ENCODE measurements at places on chromosomes 4 and X.

- peak; percentile 19 for DNase-seq
These were observed 65.0 kb downstream of the INPP4B start for GRCh38 chr4:142781114-142781513.

GRCh38 chr4:33714971-33715370 is 2529.3 kb downstream of the ARAP2 start:
- DNase-seq = no peak

DNA sequence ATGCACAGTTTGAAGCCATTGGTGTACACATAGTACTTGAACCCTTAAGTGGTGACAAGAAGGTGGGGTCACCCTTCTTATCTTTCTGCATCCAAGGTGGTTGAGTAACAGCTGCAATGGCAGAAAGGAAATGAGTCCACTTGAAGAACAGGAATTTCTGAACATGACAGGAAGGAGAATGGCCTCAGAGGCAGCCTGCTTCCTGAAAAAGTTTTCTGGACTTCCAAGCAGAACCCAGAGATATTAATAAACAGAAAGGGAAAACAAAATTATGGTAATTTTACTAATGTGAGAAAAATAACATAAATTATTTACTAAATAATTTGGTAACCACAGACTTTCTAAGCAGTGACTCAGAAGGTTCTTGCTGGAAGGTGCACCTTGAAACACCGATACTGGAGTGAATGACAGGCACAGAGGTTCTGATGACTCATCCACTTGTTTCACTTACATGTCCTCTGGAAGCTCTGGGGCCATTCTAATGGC is 119.9 kb upstream of the HS3ST1 start:
- peak; percentile 95 for DNase-seq

DNA sequence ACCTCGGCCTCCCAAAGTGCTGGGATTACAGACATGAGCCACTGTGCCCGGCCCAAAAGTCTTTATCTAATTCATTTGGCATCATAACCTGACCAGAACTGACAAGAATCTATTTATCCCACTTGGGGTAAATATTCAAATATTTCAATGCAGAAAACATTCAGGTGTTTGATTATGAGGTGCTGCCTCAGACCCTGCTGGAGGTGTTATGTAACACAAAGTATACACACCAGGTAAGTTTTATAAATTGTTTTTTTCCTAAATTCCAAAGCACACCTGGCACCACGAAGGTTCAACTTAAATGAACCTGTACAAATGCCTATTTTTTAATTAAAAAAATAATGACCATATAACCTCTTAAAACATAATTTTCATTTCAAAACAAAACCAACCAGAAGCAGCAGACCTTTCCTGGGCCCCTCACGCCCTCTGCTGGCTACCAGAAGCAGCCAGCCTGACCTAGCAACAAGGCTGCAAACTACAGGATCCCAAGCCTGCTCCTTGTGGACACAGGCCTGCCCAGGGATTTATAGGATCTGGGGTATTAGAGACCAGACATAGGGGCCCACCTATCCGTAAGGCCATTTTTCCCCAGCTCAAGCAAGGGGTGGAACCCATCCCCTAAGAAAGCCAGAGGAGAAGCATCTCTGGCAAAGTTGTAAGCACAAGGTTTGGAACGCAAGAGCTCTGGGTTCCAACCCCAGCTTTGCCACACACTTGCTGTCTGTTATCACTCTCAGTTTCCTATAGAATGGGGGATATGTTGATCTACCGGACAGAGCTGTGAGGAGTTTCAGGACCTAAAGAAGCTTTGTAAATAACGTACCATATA is 11.7 kb downstream of the OTUD5 start:
- peak; percentile 6 for DNase-seq

DNA sequence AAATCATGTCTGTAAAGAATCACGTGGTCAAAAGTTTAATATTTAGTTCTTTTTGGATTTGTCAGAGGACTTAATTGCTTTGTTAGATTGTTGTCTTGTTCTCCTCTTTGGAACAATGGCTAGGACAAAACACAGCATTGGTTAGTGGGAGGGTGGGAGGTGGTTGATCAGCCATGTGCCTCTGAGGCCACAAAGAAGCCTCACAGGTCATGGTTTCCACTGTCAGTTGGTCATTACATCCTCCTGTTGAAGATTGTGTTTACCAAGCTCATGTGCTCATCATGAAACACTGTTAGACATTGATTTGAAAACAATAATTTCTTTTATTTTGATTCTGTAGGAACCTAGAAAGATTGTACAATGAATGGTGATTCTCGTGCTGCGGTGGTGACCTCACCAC is 31.9 kb downstream of the ADD1 start:
- no peak for DNase-seq

DNA sequence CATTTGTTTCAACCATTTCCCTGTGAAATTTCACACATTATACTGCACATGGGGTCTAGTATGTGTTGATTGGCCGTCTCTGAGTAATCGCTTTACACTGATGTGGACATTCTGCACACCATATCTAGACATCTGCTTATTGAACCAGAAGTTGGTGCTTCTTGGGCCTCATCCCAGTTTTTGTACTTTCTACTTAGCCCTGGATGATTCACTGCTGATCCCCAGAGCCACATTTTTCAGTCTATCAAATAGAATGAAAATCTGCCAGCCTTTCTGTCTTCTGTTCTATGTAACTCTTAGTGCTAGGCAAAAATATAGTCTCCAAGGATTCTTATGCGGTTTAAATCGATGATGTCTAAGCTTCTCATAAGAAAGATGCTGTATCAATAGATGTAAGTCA is 40.5 kb upstream of the RELL1 start:
- DNase-seq = no peak

DNA sequence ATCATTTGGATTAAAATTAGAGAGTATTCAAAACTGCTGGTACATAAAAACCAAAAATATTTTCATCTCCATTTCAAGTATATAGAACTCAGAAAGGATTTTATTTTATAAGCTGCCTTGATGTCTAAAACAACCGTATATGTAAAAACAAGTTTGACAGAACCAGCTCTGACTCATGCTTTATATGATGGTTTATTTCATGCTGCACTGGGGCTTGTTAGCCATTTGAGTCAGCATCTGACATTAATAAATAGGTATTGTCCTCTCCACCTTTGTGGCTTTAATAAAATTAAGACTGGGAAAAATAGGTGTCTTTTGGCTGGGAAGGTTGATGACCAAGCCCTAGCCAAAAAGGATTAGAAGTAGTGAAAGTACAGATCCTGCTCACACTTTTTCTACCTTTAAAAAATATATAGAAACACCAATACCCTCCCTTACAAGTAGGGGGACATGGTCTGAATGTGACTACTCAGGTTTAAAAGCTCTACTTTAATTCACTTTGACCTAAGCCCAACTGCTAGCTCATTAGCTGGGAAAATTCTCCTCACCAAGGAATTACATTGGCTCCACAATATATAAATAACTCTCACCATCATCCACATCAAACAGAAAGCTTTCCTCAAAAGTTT is 228.1 kb downstream of the ADAMTS3 start:
- DNase-seq = no peak

DNA sequence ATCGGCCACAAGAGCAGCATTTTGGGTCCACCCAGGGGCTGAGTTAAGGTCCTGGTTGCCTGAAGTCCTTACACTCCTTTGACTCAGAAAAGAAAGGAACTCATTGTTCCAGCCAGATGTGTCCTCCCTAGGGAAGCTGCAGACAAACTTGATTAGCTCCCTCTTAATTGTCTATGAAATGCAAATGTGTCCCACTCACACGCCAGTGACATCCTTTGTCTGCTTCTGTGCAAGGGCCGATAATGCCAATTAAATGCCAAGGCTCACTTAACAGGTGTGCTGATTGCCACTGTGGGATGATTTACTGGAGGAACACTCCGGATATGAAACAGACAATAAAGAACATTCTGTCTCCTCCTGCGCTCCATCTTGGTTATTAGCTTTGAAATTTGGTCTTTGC is 332.9 kb upstream of the CPEB2 start:
- no peak for DNase-seq

DNA sequence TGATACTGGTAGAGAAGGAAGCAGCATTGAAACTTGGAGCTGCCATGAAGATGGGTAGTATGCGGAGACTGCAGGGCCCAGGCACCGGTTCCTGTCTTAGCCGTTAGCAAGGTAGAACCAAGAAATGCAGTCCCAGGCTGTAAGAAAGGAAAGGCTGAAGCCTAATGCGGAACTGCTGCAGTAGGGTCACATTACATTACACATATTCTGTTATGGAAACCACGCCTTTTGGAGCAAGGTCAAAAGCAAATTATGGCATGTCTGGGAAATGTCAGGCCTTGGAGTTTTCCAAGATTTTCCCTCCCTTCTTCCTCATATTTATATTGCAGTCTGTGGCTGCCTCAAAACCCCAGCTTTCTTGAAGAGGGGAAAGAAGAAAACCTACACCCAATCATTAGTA is 204.8 kb upstream of the RASGEF1B start:
- no peak for DNase-seq

- DNase-seq = no peak
These were observed 39.3 kb downstream of the NUDT6 start for GRCh38 chr4:122882857-122883735.

- DNase-seq = no peak
These were observed 146.9 kb downstream of the FNIP2 start for GRCh38 chr4:158915683-158916241.

- DNase-seq = no peak
These were observed 5.3 kb downstream of the SLC16A2 start for GRCh38 chrX:74426615-74427014.

- no peak for DNase-seq
These were observed 63.4 kb downstream of the NFKB1 start for GRCh38 chr4:102564399-102565059.

- DNase-seq = no peak
These were observed 134.5 kb upstream of the KLF3 start for GRCh38 chr4:38529189-38530115.

GRCh38 chrX:39337451-39337850 is 536.2 kb downstream of the MID1IP1 start:
- no peak for DNase-seq

- DNase-seq = no peak
These were observed 23.9 kb downstream of the HTT start for GRCh38 chr4:3098346-3098745.

GRCh38 chr4:102500696-102501446 is at the start of gene NFKB1:
NFKB1 (plus strand) TSS chr4:102501359; CDS start chr4:102525519, 24,160 bp downstream.
- DNase-seq = no peak

- no peak for DNase-seq
These were observed 41.8 kb upstream of the RLIM start for GRCh38 chrX:74656079-74656745.

GRCh38 chrX:111387470-111388070 is 24.4 kb downstream of the DCX start:
- DNase-seq = no peak

- DNase-seq = peak; percentile 7
These were observed 24.9 kb downstream of the SH3BP2 start for GRCh38 chr4:2817701-2818350.

GRCh38 chrX:21905313-21905712 is 35.2 kb upstream of the SMS start:
- no peak for DNase-seq

GRCh38 chr4:115851918-115852766 is 738.7 kb upstream of the NDST4 start:
- DNase-seq = peak; percentile 51

- no peak for DNase-seq
These were observed 58.2 kb downstream of the DCLK2 start for GRCh38 chr4:150136481-150136880.

- DNase-seq = no peak
These were observed 687.3 kb upstream of the ACTRT1 start for GRCh38 chrX:128739539-128739938.

- no peak for DNase-seq
These were observed 1.4 kb downstream of the ARHGEF6 start for GRCh38 chrX:136779346-136779781.

GRCh38 chrX:136271300-136271699 is 20.1 kb upstream of the MAP7D3 start:
- no peak for DNase-seq

DNA sequence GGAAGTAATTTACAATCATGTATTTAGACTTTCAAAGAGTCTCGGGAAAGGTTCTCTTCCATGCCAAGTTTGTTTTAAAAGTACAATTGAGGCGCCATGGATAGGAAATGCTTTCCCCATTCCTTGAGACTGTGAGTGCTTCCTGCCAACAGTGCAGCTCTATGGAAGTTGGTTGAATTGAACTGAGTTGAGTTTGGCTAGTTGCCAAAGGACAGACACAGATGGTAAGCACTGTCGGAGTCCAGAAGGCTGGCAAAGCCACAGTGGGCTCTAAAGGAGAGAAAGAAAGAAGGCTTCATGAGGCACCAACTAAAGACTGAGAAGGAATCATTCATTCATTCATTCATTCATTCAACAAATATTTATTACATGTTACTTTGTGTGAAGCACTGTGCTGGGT is 4.3 kb upstream of the KCNE5 start:
- no peak for DNase-seq

DNA sequence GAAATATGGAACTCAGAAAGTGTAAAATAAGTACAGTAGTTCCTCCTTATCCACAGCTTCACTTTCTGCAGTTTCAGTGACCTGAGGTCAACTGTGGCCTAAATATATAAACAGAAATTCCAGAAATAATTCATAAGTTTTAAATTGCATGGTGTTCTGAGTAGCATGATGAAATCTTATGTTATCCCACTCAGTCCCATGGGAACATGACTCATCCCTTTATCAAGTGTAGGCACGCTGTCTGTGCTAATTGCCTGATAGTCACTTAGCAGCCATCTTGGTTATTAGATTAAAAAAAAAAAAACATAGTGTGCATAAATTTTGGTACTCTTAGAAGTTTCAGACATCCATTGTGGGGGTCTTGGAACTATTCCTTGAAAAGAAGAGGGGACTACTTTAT is 983.4 kb upstream of the ADGRL3 start:
- DNase-seq = no peak

GRCh38 chr4:138555584-138555983 is 313.4 kb upstream of the SLC7A11 start:
- DNase-seq = no peak

GRCh38 chr4:2485956-2486355 is 17.1 kb downstream of the RNF4 start:
- DNase-seq = no peak

DNA sequence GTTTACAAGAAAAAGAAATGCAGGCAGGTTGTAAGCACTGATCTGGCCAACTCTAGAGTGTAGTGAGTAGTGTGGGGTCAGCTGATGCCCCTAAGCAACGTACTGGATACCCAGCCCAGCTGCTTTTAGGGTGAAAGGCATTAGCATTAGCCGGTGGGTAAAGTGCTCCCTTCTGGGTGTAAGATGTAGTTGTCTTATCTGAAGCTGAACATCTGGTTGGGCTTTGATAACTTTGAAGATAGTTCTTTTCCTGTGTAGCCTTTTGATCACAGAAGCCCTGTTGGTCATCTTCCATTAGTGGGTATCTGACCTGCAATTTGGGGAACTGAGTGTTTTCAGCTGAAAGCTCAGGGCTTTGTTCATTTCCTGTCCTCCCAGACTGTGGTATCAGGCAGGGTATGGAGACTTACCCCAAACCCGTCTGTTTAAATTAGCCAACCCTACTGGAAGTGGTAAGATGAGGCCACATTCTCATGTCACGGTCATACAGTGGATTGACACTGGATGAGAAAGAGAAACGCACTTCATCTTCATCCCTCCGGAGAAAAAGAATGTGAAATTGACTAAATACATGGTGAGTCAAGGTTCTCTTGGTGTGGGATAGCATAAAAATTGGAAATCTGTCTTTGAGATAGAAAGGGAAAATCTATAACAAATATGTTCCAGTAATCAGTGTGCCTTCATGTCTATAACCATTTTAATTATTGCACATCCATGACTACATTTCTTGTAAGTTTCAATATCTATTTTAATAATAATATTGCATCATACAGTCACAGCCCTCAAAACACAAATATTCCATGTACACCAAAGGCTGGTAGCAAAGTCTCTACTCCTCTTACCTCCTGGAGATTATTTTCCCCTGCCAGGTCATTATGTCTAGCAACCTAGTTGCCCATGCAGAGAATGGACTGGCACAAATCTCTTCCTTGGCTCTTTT is 8.7 kb downstream of the RHOH start:
- no peak for DNase-seq

Data from HCT116 (cell line).